ENCODE measurements at places on chromosomes 16 and 17.
A peak's percentile ranks its signal among the peaks of the same experiment; 100 is the strongest.

DNA sequence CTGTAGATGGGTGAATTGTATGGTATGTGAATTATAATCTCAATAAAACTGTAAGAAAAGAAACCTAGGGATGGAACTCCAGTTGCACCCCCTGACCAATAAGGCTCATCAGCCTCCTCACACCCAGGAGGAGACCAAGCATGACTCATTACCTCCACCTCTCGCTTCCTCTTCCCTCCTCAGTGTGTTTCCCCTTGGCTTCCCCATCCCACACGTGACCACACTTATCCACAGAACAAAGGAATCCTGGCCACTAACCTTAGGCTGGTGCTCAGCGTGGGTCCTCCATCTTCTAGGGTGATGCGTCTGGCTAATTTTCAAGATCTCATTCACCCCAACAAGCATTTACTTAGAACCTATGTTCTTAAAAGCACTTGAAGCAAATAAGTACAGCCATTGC is 36.2 kb upstream of the MAP3K14 start:
- DNase-seq, result peak; percentile 57

DNA sequence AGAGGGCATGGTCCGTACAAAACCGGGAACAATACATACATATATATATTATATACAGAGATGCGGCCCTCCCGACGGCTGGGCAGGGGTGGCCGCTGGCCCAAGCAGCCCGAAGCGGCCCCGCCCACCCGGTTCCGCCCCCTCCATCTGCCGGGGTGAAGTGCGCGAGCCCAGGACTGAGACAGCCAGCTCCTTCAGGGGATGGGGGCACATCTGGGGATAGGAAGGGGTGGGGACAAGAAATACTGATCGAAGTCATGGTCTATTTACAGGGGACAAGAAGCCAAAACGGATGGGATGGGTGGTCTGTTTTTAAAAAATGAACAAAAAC is 3.8 kb upstream of the SAMD14 start:
- DNase-seq, result no peak

DNA sequence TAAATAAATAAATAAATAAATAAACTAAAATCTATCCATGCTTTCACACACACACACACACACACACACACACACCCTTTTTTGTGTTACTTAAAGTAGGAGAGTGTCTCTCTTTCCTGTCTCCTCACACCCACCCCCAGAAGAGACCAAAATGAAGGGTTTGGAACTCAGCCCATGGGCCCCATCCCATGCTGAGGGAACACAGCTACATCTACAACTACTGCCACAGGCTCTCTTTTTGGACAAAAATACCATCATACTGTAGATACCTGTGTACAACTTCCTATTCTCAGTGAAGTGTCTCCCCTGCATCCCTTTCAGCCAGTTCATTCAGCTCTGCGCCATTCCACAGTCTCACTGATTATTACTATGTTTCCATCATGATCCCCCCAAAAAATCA is 1.9 kb upstream of the HBA2 start:
- DNase-seq, result no peak

DNA sequence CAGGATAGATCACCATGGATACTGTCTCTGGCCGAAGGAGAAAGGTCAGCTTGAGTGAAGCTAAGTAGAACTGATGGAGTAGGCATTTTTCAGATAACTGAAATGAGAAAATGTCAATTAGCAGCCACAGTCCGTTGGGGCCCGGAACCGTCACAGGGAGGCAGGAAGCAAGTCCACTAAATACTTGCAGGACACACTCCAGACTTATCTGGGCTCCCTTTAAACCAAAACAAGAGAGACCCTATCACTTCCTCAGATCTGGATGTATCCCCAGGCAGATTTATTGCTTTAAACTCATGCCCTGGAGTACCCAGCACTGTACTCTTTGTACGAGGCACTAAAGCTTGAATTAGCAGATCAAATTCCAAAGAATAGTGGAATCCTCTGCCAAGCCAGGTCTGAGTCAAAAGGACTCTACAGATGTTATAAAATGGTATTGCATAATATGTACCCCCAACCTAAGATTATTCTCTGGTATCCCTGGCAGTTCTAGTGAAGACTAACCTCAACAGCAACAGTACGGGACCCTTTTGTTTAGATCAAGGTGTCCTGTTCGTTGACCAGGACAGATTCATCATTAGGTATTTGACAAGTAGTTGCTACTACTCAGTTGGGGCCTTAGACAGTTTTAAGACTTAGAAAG is 8.1 kb downstream of the ZP2 start:
- DNase-seq, result no peak

DNA sequence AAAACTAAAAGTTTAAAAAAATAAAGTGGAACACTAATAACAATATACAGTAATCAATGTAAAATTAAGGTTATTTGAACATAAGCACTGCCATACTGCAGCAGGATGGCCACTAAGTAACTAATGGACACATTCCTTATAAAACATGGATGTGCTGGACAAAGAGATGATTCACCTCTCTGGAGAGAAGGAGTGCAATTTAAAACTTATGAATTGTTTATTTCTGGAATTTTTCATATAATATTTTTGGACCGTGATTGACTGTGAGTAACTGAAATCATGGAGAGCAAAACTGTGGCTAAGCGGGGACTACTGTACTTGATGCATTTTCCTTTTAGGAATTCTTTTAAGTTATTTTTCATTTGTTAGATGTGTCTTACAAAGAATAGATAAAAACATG is 21.8 kb downstream of the CBFB start:
- DNase-seq, result no peak

DNA sequence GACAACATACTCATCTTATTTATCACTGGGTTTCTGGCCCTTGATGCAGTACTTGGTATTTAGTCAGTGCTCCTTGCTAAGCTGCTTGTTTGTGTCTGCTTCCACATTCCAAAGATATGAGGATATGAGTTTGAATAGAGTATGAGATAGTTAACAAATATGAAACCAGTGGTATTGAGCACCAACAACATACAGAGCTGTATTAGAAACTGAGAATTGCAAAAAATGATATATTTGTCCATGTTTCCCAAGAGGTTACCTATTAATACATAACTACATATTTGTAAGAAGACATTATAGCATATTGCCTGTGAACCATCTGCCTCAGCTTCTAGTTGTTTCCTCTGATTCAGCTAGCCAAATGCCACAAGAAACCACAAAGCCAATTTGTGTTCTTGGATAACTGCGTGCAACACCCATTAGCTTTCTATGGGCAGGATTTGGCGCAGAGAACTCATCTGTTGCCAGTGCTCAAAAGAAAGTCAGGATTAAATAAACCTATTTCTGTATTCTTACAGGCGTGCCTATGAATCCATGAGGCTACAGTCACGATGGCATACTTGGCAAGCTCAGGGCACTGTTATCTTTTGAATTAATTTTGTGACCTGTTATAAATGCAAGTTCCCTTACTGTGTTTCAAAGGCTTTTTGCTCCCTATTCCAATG is 194.4 kb downstream of the MAP2K6 start:
- no peak for DNase-seq

DNA sequence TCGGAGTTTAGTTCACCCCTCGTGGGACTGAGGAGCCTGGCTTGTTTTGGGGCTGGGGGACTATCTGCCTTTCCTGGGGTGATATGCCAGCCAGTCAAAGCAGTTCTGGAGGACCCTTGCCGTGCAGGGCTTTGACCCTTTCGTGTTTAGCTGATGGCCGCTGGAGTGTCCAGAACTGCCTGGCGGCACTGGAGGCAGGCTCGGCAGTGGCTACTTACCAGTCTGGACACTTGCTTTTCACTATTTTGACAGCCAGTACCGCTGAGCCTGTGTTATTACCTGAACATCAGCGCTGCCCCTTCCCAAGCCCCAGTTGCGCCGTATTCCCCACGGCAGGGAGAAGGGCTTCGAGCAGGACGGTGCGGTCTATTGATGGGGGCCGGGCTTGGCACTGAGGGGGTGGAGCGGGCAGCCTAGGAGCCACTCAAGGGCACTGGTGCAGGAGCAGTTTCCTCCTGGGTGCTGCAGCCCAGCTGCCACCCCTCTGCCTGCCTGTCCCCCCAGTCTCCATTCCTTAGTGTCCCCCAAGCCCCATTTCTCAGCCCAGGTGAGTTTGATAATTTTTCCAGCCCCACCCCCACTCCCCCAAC is 18.6 kb downstream of the CCDC92B start:
- no peak for DNase-seq

- no peak for DNase-seq
These were observed 43.6 kb downstream of the TOM1L2 start for GRCh38 chr17:17928398-17929287.

GRCh38 chr16:67084345-67085028 is 25.3 kb upstream of the PHAF1 start:
- DNase-seq, result peak; percentile 20

DNA sequence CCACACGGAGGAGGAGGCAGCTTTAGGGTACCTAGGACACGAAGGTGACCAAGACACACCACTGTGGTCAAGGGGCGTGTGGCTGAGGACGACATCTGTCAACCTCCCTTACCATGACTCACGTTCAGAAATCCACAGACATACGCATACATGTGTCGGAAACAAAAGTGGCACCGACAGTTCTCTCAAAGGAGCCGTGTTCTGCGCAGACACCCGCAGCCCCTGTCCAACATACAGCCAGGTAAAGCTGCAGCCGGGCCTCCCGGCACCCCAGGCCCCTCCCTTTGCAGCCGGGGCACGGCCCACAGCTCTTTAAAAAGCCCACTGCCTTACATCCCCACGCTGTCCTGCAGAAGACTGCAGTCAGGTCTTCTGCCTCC is 40.5 kb upstream of the KLHDC4 start:
- peak; percentile 50 for DNase-seq

- no peak for DNase-seq
These were observed 65.6 kb upstream of the HS3ST4 start for GRCh38 chr16:25626172-25626571.

GRCh38 chr17:27354491-27355081 is 60.7 kb downstream of the WSB1 start:
- DNase-seq, result peak; percentile 29

GRCh38 chr16:85072947-85073346 is 39.3 kb downstream of the CIBAR2 start:
- no peak for DNase-seq

DNA sequence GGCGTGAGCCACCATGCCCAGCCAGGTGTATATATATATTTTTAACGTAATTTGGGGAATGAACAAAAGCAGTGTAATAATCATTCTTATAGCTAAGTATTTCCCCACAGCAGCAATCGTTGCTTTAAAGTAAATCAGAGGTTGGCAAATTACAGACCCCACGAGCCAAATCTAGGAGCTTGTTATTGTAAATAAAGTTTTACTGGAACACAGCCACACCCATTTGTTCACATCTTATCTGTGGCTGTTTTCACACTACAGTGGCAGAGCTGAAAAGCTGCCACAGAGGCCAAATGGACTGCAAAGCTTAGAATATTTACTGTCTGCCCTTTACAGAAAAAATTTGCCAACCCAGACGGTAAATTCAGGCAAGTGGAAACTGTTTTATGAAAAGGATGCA is 50.8 kb downstream of the RAB11FIP4 start:
- DNase-seq, result no peak

GRCh38 chr17:10105513-10106001 is 92.8 kb downstream of the GAS7 start:
- DNase-seq, result no peak

GRCh38 chr16:12801511-12802042 is 2.1 kb downstream of the CPPED1 start:
- peak; percentile 82 for DNase-seq

GRCh38 chr17:13596241-13596923 is 5.3 kb downstream of the HS3ST3A1 start:
- no peak for DNase-seq

- DNase-seq, result no peak
These were observed 64.5 kb upstream of the DNAH17 start for GRCh38 chr17:78641666-78642065.

DNA sequence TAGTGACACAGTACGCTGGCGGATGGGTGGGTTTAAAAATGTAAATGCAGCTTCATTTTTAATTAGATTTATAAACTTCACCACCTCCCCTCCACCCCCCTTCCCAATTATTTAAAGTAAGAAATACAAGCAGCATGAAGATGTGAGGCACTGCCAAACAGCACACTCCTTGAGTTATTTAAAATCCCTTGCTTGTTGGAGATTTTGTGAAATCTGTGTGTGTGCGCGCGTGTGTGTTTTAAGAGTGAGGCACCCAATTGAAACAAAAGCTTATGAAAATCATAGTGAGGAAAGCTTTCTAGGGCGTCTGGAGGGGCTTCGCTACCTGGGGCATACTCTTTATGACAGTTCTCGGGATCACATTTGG is 219.6 kb upstream of the IRX3 start:
- no peak for DNase-seq

DNA sequence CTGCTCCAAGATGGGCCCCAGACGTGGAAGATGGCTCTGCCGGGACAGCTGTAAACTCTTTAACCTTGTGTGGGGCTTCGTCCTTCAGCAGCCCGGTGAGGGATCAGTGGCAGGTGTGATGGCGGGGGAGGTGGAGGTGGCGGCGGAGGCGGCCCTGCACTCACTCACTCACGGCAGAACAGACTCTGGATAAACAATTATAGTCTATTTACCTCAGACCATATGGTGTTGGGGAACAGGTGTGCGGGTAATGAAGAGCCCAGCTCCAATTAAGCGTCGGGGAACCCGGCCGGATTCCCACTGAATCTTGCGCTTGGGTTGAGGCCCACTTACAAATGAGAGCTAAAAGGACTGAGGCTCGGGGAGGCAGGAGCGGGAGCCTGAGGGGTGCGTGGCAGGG is 104.3 kb upstream of the SDK2 start:
- no peak for DNase-seq

- no peak for DNase-seq
These were observed 2.4 kb downstream of the DOC2B start for GRCh38 chr17:179066-179432.

DNA sequence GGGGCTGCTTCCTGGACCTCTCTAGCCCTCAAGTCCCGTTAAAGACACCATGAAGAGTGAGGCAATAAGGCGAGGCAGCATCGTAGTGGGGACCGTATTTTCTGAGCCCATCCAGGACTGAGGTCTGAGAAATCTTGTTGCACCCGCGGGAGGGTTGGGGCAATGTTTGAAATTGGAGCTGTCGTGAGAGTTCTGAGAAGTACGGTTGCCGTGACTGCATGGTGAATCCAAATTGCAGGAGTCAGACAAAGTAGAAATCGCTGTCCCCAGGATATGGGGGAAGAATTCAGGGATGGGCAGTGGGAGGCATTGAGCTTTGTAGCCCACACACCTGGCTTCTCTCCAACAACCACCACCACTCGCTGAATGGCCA is 42.0 kb upstream of the RPL38 start:
- DNase-seq, result no peak

- peak; percentile 54 for DNase-seq
These were observed 18.7 kb upstream of the BEAN1 start for GRCh38 chr16:66408163-66409048.

DNA sequence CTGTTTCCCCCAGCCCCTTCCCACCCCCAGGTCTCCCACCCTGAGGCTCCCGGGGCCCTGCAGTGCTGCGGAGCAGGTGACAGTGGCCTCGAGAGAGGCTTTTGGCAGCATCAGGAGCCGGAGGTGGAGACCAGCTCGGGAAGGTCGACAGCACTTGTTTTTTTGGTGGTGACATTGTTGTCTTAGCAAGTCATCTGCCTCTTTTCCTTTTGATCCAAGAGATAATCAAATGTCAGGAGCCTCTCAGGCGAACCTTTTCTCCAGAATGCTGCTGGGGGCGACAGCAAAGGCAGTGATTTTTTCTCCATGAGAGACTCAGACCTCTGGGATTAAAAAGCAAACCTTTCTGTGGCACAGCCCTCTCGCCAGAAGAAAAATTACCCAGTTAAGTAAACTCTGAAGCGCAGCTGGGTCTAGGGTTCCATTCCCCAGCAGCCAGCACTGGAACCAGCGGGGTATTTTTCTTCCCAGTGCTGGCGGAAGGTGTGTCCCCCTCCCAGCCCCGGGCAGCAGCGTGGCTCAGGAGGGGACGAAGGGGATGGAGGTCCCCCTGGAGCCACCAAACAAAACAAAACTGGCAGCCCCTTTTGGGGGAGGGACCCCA is 37.2 kb downstream of the GRIN2C start:
- no peak for DNase-seq

Measured in activated CD4-positive, alpha-beta T cell treated with anti-CD3 and anti-CD28 coated beads, Interleukin-2, amount 50 U/mL, for 16 hours (primary cell).